Stimulated activated CD4-positive, alpha-beta T cell treated with anti-CD3 and anti-CD28 coated beads, Interleukin-1b, Interleukin-23, amount 100 ng/mL, for 1 hour (primary cell): ENCODE measurements at places on chromosomes 5 and 9.
A peak's percentile ranks its signal among the peaks of the same experiment; 100 is the strongest.

GRCh38 chr5:97547999-97548738 lies 365.1 kb upstream of the RIOK2 start:
- DNase-seq = no peak

DNA sequence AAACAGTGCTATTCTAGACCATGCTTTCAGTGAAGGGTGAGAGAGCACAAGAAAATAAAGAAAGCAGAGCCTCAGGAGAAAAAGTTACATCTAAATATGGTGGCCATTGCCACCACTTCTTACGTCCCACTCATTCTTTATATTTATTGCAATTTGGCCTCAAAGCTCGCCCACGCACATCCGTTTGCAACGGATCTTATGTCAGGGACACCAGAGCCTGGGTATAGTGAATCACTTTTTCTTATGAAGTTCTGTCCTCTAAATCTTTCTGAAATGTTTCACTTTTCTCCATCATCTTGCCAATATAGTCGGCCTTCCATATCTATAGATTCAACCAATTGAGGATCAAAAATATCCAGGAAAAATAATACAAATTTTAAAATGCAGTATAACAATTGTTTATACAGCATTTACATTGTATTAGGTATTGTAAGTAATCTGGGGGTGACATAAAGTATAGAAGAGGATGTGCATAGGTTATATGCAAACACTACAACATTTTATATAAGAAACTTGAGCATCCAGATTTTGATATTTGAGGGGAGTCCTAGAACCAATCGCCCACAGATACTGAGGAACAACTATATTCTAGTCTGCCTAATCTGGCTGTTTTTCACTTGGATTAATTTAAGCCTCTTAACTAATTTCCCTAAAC lies 35.2 kb downstream of the GOLPH3 start:
- peak; percentile 28 for DNase-seq

- DNase-seq = no peak
These were observed 131.4 kb downstream of the TMEM174 start for GRCh38 chr5:73304381-73304780.

DNA sequence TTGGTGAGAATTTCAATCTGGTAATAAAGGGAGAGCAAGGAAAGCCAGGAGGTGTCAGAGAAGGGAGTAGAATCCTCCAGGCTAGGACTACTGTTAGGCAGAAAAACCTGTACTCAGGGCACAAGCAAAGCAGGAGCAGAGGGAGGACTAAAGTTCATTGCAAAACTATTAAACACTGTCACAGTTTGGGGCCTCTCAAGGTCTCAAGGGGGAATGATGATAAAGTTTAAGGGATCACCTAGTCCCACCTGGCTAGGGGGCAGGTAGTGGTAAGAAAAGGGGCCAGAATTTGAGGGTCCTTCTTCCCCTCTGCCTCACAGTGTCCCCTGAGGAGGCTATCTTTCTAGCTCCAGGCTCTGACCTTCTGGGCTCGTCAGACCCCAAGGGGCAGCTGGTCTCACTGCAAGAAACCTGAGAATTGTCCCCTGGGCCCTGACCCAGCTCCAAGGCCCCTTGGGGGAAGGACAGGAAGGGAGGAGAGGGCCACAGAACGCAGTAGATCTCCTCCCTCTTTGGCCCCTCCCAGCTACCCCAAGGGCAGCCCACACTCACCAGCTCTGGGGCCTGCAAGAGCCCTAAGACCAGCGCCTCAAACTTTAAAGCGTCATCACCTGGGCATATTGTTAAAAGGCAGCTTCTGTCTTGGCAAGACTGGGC lies 974 bp downstream of the CCDC69 start:
- DNase-seq = no peak

DNA sequence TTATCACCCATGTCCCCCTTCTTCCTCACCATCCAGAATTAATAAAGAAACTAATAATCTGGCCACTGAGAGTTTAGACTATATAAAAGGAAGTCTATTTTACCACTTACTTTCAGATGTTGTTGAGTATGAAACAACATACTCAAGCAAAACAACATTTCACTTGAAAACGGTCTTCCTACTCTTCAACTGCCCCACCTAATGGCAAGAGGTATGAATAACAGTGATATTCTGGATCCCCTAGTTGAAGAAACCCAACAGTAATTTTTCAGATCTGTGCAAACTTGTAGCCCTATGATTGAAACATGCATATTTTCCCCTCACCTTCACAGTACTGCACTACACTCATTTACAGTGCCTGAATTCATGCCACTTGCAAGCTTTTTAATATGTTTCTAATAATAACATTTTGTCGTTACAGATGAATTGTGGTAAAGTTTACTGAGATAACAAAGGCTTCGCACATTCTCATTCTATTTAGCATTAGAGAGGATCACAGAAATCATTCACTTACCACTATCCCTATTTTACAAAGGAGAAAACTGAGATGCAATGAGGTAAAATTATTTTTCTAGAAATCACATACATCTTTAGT lies 267.9 kb upstream of the PDE4D start:
- DNase-seq = no peak
